ENCODE measurements at places on chromosomes 3 and 15. TPM values are rescaled to one million over a fixed set of nuclear protein-coding genes. Genes with fewer than 3 reads are reported as not detected.

- DNase-seq = no peak
- H3K4me1 ChIP-seq = no peaks in the 10 kb centered on the region
- no peak overlapping the region for H3K27ac ChIP-seq
- H3K36me3 ChIP-seq = no peaks in the 10 kb centered on the region
- no peak overlapping the region for H3K4me3 ChIP-seq
Measured at GRCh38 chr3:151093905-151094304, 8.4 kb downstream of the MED12L start.

The CPNE4 gene
- not detected for total RNA-seq

The KIF15 gene
- total RNA-seq = 0.25 TPM

- no peak overlapping the region for H3K27ac ChIP-seq
- no peak overlapping the region for H3K4me3 ChIP-seq
- H3K27me3 ChIP-seq = no peaks in the 10 kb centered on the region
- no peaks in the 10 kb centered on the region for H3K36me3 ChIP-seq
- no peaks in the 10 kb centered on the region for H3K4me1 ChIP-seq
Measured at GRCh38 chr3:106457281-106458180, 588.7 kb upstream of the CBLB start.

The PRRT3 gene
- 3.5 TPM for total RNA-seq

The BLM gene
- 0.15 TPM for total RNA-seq

GRCh38 chr3:52440249-52440551 is 4.7 kb downstream of the SEMA3G start:
- no peaks in the 10 kb centered on the region for H3K36me3 ChIP-seq
- H3K27me3 ChIP-seq = no peaks in the 10 kb centered on the region
- H3K4me1 ChIP-seq = peaks cover 4% of the 10 kb centered on the region
- no peak overlapping the region for H3K4me3 ChIP-seq

The TRPM1 gene
- total RNA-seq = not detected

GRCh38 chr3:168624892-168625448 is 529.2 kb upstream of the GOLIM4 start:
- no peaks in the 10 kb centered on the region for H3K4me1 ChIP-seq
- no peak overlapping the region for H3K4me3 ChIP-seq
- no peak for DNase-seq
- H3K36me3 ChIP-seq = no peaks in the 10 kb centered on the region
- no peak overlapping the region for H3K27ac ChIP-seq
- no peaks in the 10 kb centered on the region for H3K27me3 ChIP-seq
